Tibial nerve (tissue), 4 donors: ENCODE measurements at places on chromosomes 2 and 18. TPM values are rescaled to one million over a fixed set of nuclear protein-coding genes. Genes with fewer than 3 reads are reported as not detected.

GRCh38 chr2:31693882-31694281 lies 113.1 kb upstream of the SRD5A2 start:
- no peaks in the 10 kb centered on the region for H3K27me3 ChIP-seq
- no peak for DNase-seq
- no peaks in the 10 kb centered on the region for H3K36me3 ChIP-seq
- H3K4me3 ChIP-seq, result no peak overlapping the region

- H3K4me1 ChIP-seq, result peaks cover 5% of the 10 kb centered on the region
- no peak for DNase-seq
- H3K36me3 ChIP-seq, result no peaks in the 10 kb centered on the region
- no peak overlapping the region for H3K4me3 ChIP-seq
- H3K27ac ChIP-seq, result no peak overlapping the region
These were observed 858 bp upstream of the RTP5 start for GRCh38 chr2:241868661-241869081.

- H3K27ac ChIP-seq, result no peak overlapping the region
- DNase-seq, result no peak
- no peaks in the 10 kb centered on the region for H3K27me3 ChIP-seq
- no peaks in the 10 kb centered on the region for H3K4me1 ChIP-seq
These were observed 183.3 kb downstream of the SLC8A1 start for GRCh38 chr2:40268566-40268965.

- no peak for DNase-seq
- no peaks in the 10 kb centered on the region for H3K4me1 ChIP-seq
- no peaks in the 10 kb centered on the region for H3K36me3 ChIP-seq
- no peak overlapping the region for H3K4me3 ChIP-seq
- H3K27me3 ChIP-seq, result no peaks in the 10 kb centered on the region
These were observed 470.3 kb upstream of the HNRNPA3 start for GRCh38 chr2:176742271-176742670.

Gene RPE
- 42.0 TPM for total RNA-seq
